ENCODE measurements at places on chromosomes 6 and 20.

DNA sequence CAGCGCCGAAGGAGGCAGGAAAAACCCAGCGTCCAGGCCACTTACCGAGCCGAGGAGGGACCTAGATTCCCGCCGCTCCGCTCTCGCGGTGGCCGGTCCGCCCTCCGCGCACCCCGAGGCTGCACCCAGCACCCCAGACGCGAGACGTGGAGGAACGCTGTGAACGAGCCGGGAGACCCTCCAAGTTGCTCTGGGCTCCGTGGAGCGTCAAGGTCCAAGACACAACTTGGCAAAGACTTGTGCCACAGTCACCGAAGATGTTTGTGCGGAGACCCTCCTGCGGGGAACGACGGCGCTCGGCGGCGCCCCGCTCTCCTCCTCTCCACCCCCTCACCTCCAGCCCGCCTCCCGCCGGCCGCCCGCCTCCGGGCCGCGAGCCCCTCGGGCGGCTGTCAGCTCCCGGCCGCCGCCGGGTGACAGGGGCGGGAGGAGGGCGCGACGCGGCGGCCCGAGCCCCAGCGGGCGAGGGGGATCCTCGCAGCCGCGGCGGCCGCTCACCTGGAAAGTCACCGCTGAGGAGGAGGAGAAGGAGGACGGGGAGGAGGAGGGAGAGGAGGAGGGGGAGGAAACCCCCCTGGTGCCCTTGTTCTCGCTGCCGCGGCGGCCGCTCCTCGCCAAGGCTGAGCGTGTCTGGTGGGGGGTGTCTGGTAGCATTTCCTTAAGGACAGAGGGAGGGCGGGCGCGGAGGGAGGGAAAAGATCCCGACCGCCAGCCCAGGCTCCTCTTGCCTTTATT is 637 bp upstream of the HIVEP2 start:
- DNase-seq, result peak; percentile 68

GRCh38 chr6:52759085-52759484 is 4.2 kb downstream of the GSTA2 start:
- no peak for DNase-seq

- DNase-seq, result no peak
Observed at GRCh38 chr6:145155873-145156782, 579.2 kb downstream of the EPM2A start.

DNA sequence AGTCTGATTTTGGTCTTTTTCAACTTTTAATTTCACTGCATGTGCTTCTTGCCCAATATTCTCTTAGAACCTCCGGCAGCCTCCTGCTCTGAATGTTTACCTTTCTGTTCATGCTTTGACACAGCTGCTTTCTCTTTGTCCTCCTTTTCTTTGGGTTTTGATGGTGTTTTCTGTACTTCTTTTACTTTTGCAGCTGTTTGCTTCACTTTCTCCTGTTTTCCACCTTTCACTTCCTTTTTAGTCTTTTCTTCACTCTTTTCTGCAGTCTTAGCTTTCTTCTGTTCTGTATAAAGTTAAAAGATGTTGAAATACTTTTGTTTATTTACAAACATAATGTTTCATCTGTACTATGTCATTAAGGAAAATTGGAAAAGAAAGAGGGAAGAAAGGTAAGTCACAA is 133.1 kb downstream of the TRDN start:
- DNase-seq, result no peak

DNA sequence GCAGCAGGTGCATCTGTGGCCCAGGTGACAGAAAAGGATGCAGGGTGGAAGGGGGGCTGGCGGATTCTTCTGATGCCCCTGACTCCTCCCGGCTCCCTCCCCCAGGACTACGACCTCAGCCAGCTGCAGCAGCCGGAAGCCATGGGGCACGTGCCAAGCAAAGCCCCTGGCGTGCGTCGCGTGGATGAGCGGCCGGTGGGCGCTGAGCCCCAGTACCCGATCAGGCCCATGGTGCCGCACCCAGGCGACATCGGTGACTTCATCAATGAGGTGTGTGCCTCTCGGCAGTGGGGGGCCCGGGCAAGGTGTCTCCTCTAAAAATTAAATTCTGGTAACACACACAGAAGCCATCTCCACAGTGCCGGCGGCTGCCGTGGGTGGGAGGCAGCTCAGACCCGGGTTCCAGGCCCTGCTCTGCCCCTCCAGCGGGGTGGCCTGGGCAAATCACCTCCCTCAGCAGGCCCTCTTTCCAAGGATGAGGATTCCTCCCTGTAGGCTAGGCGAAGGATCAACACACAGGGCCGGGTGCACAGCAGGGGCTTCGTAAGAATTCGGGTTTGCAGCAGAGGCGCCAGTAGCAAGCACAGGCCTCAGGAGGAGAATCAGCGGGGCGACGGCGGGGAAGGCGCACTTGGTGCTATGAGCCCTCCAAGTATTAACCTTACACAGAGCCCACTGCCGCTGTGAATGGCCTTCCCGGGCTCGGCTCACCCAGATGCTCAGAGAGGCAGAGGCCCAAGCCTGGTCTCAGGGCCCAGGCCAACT is 131.5 kb downstream of the TAF4 start:
- DNase-seq, result no peak

- DNase-seq, result no peak
Observed at GRCh38 chr20:24370911-24371695, 98.3 kb upstream of the SYNDIG1 start.
